ENCODE measurements at places on chromosomes 11 and 22.

DNA sequence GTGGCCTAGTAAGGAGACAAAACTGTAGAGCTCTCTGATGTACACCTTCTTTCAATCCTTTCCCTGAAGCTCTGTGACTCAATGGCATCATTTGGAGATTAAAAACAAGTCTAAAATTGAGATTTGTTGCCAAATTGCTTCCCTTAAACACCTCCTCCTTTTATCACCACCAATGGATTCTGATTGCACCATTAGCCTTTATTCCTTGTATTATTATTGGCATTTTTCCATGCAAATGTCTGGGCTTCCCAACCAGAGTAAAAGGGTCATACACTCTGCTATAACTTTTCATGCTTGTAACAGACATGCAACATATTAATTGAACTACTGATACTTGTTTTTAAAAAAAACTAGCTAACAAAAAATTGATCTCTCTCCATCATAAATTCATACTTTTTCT, 124.2 kb downstream of the CCDC34 start:
- DNase-seq: no peak

DNA sequence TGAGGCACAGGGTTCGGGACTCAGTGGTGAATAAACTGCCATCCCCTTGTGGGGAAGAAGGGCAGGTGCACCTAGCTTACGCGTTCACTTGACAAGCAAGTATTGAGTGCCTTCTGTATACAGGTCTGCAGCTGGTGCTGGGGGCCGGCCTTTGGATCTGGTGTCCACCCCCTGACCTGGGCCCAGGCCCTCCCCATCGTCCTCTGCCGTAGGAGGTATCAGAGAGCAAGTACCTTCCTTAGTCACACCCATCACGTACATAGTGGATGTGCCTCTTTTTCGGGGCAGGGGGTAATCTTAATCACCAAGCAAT, 53.3 kb downstream of the SMIM38 start:
- no peak for DNase-seq

DNA sequence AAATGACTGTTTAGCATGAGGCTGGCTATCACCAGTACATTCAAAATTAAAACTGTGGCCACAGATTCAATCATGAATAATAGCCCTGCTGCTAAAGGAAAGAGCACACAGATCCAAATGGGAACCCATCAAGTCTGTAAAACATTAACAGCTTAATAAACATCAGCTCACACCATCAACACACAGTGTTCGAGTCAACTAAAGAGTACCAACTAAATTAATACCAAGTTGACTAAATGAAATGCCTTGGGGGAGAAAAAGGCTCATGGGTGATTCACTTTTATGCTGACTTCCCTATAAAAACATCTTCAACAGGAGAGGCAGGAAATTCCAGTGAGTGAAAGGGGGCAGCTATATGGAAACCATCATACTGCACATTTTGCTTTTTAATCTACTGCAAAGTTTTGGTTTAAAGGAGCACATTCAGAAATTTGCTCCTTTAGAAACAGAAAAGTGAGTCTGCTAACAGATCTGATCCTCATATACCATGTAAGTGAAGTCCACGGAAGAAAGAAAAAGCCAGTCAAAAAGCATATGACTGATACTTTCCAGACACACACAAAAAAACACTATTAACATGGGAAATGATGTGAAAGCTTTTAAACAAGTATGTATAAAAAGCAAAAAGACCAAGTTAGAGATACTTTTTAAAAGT, 16.3 kb downstream of the LGR4 start:
- DNase-seq: peak; percentile 85

DNA sequence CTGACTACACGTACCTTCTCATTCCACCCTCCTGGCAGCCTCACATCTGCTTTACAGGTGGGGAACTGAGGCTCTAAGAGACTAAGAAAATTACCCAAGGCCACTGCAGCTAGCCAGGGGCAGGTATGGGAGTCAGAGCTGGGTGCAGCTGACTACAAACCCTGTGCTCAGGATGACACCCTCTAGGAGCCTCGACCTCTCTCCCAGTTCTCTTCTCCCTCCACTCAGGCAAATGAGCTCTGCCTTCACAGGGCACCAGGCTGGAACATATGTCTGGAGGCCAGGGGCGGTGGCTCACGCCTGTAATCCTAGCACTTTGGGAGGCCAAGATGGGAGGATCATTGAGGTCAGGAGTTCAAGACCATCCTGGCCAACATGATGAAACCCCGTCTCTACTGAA, 4.0 kb downstream of the SYT12 start:
- no peak for DNase-seq

GRCh38 chr11:134052395-134052987, 16.4 kb upstream of the JAM3 start:
- DNase-seq: no peak

DNA sequence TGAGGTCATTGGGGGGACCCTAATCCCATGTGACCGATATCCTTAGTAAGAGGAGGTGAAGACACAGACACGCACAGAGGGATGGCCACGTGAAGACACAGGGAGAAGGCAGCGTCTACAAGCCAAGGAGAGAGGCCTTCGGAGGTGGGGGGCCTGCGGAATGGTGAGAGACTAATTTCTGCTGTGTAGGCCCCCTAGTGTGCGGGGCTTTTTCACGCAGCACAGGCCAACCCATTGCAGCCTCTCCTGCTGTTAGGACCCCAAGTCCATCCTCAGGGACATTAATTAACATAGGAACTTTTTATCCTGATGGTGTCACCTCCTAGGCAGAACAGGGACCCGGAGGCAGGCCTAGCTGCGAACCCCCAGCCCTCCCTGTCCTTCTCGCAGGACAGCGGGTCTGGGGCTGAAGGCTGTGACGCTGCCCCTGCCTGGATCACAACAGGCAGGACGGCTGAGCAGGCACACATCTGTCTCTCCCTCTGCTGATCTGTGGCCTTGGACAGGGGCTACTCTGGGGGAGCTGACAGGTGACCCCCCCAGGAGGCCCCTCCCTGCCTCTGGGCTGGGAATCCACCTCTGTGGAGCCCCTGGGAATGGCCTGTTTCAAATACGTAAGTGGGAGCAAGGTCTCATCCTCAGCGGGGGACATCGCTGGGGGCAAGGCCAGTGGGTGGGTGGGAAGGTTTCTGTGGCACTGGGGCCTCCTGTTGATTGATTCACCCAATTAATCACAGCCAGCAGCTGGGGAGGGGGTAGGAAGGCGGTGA, 7.9 kb downstream of the ASCL2 start:
- DNase-seq: no peak

- DNase-seq: no peak
Measured at GRCh38 chr11:57237204-57237681, at the start of gene APLNR. Gene APLNR, minus strand, starts transcription at chr11:57237250. Its CDS starts 246 bp downstream, at chr11:57237004.

DNA sequence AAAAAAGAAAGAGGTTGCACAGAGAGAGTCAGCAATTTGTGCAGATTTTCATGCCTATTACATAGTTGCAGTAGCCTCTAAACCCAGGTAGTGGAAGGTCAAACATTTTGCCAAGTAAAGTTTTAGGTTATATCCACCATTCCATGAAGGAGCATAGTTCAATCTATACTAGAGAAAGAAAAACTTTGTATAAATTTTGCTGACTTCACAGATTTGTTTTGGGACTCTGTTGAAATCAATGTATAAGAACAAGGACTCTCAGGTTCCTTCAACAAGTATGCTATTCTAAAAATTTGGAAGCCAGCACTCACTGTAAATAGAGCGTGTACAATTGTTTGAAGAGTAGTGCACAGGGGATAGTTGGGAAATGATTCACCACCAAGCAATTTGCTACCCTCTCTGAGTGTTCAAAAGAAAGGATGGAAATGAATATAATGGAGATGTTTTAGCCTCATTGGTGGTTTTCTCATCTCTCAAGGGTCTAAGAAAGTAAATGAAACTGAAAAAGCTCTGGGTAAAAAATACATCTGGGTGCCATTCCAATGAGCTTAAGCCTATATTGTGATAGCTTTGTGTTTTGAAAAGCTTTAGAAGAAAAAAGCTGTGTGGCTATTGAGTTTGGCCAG, 508.4 kb upstream of the LUZP2 start:
- peak; percentile 94 for DNase-seq

- no peak for DNase-seq
Measured at GRCh38 chr11:117862019-117862725, 14.3 kb downstream of the FXYD6 start.

DNA sequence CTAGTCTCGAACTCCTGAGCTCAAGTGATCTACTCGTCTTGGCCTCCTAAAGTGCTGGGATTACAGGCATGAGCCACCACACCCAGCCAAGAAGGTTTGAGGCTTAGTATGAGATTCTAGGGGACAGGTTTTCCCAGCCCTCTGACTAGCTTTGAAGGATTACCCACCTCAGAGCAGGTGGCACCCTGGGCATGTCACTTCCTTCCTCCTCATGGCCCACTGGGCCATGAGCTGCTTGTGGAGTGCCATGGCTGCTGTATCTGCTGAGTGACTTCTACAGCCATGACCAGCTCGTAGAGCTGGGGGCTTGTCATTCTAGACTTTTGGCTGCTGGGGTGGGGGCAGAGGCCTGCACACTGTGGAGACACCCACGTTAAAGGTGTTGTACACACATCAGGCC, 25.1 kb downstream of the TOM1 start:
- no peak for DNase-seq

DNA sequence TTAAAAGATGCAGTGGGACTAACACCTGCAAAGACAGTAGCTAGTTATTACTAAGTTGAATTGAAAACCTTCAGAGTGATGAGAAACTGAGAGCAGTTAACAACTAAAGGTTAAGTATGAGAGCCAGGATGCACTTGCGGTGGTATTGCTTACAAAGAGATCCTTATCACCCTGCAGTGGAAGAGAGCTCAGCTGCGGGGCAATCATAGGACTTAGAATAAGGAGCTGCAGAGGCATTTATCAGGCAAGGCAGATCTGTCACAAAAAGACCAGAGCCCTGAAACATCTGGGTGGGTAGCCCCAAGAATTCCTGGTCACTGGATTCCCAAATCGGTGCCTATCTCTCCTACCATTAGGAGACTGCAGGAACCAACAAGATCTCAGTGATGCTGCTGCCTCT, 34.3 kb upstream of the CFAP300 start:
- no peak for DNase-seq

DNA sequence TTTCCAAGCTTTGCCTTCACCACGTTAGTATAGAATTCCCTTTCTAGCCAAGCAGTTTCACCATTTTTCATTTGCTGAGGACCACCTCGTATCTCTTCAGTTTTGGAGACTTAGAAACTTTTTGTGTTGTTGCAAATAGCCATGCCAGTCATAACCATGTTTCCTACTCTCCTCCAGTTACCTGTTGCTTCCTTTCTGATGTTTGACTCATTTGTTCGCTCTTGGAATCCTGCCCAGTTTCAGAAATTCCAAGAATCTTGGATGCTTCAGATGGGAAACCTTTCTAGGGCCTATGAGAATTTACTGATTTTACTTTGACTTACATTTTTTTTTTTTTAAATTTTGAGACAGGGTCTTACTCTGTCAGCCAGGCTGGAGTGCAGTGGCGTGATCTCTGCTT, 65.4 kb downstream of the PPP6R3 start:
- peak; percentile 59 for DNase-seq

- DNase-seq: no peak
Measured at GRCh38 chr11:77203901-77204753, 76.1 kb downstream of the MYO7A start.

DNA sequence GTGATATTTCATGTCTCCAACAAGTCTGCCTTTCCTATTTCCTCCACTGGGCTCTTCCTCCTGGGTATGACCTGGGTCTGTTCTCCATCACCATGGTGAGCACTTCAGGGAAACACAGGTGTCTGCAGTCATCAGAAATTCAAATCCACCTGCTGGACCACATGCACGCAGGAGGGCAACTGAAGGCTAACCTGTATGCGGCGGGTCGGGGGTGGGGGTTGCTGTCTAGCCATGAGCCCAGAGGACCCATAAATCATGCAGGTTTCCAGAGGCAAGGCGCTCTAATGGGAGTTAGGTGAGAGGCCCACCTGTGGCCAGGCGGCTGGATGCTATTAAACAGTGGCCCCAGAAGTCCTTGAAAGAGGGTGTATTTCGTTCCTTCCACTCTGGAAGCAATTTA, 11.1 kb upstream of the PAMR1 start:
- DNase-seq: no peak

- DNase-seq: no peak
Measured at GRCh38 chr11:114796954-114797721, 118.8 kb downstream of the NXPE2 start.

DNA sequence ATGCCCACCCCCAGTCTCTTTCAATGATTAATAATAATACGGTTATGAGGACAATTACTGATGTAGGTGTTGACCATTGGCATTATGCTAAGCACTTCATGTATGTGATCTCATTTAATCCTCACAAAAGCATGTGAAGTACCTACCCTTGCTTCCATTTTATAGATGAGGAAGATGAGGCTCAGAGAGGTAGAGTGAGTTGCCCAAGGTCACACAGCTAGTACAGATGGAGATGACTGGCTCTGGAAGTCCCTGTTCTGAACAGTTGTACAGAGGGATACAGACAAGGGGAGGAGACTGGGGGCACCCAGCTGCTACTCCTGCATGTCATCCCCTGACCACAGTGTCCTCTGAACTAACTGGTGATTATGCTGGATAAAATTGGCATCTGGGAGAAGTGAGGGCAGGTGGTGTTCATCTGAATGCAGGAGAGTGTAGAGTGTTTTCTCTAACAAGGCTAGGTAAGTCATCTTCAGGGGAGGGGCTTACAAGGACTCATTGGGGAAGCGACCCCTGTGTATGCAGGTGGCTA, 43.2 kb downstream of the KIAA1671 start:
- DNase-seq: no peak

GRCh38 chr11:103947546-103947919, 88.9 kb upstream of the DDI1 start:
- DNase-seq: peak; percentile 53

DNA sequence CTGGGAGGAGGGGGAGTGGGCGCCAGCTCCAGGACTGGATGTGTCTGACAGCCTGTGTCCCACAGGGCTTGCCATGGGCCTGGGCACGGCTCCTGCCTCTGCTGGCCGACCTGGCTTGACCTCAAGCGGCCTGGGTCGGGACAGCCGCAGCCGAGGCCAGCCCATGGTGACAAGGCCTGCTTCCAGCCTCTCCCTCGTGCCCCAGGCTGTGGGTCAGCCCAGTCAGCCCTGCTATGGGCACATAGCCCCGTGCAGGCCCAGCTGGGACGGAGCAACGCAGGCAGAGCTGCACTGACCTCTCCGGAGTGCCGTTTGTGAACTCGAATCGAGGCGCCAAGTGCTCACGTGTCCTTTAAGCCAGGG, 17.9 kb downstream of the OSBPL5 start:
- no peak for DNase-seq

- DNase-seq: no peak
Measured at GRCh38 chr11:128334311-128335044, 252.9 kb downstream of the ETS1 start.

Measured in fibroblast of skin of back (primary cell).